Neural crest cell (in vitro differentiated cells): ENCODE measurements at places on chromosomes 12 and 14.

- no peaks in the 10 kb centered on the region for H3K36me3 ChIP-seq
- H3K27me3 ChIP-seq = no peaks in the 10 kb centered on the region
- no peak for DNase-seq
- no peak overlapping the region for H3K27ac ChIP-seq
Observed at GRCh38 chr12:2384533-2385351, 332.0 kb downstream of the CACNA1C start.

GRCh38 chr14:34857689-34858449, 17.3 kb downstream of the BAZ1A start:
- no peak overlapping the region for H3K4me3 ChIP-seq
- peaks cover 12% of the 10 kb centered on the region for H3K36me3 ChIP-seq
- H3K27ac ChIP-seq = no peak overlapping the region
- no peaks in the 10 kb centered on the region for H3K4me1 ChIP-seq
- no peaks in the 10 kb centered on the region for H3K27me3 ChIP-seq
- no peak for DNase-seq

DNA sequence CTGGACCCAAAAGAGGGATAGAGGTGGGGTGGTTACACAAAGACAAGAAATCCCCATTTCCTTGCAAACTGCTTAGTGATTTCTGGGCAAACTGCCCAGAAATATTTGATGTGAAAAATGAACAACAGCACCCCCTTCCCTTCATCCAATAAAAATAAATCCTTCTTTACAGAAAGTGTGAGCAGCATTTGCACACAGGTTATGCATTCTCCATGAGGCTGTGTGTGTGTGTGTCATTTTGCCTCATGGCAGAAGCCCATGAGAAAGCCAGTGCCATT, 17.2 kb upstream of the NRXN3 start:
- no peak overlapping the region for H3K4me3 ChIP-seq
- no peak for DNase-seq
- H3K27me3 ChIP-seq = peaks cover 50% of the 10 kb centered on the region
- H3K36me3 ChIP-seq = no peaks in the 10 kb centered on the region

- no peak overlapping the region for H3K4me3 ChIP-seq
- no peak for DNase-seq
- no peaks in the 10 kb centered on the region for H3K27me3 ChIP-seq
- peaks cover 53% of the 10 kb centered on the region for H3K4me1 ChIP-seq
- no peak overlapping the region for H3K27ac ChIP-seq
Observed at GRCh38 chr12:2335513-2335912, 282.7 kb downstream of the CACNA1C start.

DNA sequence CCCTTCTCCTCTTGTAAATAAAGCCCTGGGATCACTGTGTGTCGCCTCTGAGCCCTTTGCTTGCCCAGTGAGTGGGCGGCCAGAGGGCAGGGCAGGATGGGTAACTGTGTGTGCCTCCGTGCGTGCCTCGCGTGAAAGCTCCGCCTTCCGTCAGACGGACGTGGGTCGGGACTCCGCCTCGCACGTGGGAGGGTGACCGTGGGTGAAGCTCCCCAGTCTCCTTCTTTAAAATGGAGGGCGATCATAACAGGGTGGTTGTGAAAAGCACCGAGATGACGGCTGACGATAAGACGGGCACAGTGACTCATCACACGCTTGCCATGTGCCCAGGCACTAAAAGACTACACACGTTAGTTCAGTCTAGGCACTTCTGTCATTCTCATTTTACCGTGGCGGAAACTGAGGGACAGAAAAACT, 9.2 kb downstream of the PHB2 start:
- no peak for DNase-seq
- peaks cover 5% of the 10 kb centered on the region for H3K36me3 ChIP-seq
- peaks cover 20% of the 10 kb centered on the region for H3K4me1 ChIP-seq
- H3K27me3 ChIP-seq = no peaks in the 10 kb centered on the region

DNA sequence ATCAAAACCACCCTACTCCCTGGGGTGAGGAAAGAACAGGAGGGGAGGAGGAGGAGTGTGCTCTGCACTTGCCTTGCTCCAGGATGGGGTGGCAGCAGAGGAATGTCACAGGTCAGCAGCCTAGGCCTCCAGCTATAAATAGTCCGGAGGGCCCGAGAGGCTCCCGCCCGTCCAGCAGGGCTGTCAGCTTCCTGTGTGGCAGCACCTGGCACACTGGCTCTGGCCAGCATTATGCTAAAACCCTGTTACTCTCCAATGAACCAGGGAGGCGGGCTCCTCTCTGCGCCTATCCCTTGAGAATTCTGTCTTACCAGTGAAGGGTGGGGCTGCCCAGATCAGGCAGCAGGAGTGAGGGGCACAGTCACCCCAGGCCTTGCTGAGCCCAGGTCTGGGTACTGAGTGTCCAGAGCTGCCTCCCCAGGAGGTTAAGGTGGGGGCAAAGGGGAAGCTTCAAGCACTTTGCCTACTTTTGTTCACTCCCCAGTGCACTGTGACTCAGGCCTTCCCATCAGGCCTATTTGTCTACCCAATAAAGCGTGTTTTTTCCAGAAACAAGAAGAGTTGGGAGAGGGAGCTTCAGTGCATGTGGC, 1.2 kb upstream of the COX14 start:
- no peak for DNase-seq
- peaks cover 30% of the 10 kb centered on the region for H3K4me1 ChIP-seq
- H3K36me3 ChIP-seq = no peaks in the 10 kb centered on the region
- H3K27me3 ChIP-seq = no peaks in the 10 kb centered on the region
- peak overlapping the region; percentile 19 for H3K27ac ChIP-seq

DNA sequence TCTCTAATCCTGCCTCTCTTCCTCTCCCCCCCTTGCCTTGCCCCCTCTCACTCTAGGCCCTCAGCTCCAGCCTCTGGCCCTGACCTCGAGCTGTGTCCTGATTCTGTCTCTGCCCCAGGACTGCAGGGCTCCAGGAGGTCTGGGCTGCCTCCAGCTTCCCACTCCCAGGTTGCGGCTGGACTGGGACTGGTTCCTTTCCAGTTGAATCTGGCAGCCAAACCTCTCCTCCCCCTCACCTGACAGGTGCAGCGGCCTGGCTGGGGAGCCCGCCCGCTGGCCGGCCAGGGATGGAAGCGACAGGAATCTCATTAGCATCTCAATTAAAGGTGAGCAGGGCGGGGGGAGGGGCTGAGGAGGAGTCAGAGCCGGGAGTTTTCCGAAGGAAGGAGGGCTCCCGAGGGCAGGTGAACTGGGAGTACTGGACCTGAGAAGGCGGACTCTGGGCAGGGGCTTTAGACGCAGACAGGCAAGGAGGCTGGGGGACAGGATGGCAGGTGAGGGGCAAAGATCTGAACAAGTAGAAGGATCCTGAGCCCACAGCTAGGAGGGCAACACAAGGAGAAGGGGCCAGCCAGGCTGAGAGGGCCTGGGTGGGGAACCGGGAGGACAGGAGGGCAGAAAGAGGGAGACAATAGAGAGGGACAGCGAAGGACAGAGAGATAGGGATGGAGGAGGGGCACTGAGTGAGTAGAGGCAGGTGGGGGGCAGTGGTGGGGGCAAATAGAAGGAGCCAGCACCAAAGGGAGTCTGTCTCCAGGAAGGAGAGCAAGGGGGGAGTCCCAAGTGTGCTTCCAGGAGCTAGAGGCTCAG, at the start of gene SCNN1A:
TSS of gene SCNN1A (minus strand) at position 295 of the 810 bp plus-strand sequence. CDS start 780 bp downstream, outside the sequence.
- DNase-seq = no peak
- H3K4me1 ChIP-seq = peaks cover 39% of the 10 kb centered on the region
- no peak within 1 kb of the TSS for H3K4me3 ChIP-seq
- H3K27ac ChIP-seq = peak within 1 kb of the TSS; percentile 69
- peaks cover 24% of the 10 kb centered on the region for H3K27me3 ChIP-seq

- no peak for DNase-seq
Observed at GRCh38 chr14:94461526-94462218, 9.1 kb upstream of the SERPINA11 start.

DNA sequence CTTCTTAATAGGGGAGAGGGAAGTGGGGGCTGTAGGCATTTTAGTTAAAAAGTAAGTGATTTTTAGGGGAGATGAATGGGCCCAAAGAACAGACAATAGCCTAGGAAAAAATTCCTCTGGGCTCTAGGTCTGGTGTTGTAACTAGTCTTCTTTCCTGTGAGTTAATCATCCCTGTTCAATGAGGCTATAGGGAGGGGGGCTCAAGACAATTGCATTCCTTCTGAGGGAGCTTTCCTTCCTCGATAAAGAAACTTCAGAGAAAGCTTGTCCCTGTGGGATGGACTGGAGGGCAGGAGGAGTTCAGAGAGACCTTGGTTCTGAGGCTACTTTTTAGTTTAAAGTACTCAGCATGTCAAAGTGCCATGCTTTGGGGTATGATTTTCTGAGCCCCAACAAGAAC, 127.2 kb downstream of the BBS10 start:
- H3K27ac ChIP-seq = no peak overlapping the region
- no peak overlapping the region for H3K4me3 ChIP-seq
- no peaks in the 10 kb centered on the region for H3K36me3 ChIP-seq

- H3K36me3 ChIP-seq = no peaks in the 10 kb centered on the region
- no peak overlapping the region for H3K27ac ChIP-seq
- no peaks in the 10 kb centered on the region for H3K27me3 ChIP-seq
- H3K4me1 ChIP-seq = peaks cover 7% of the 10 kb centered on the region
- H3K4me3 ChIP-seq = no peak overlapping the region
Observed at GRCh38 chr14:92549859-92550230, 36.3 kb downstream of the RIN3 start.

DNA sequence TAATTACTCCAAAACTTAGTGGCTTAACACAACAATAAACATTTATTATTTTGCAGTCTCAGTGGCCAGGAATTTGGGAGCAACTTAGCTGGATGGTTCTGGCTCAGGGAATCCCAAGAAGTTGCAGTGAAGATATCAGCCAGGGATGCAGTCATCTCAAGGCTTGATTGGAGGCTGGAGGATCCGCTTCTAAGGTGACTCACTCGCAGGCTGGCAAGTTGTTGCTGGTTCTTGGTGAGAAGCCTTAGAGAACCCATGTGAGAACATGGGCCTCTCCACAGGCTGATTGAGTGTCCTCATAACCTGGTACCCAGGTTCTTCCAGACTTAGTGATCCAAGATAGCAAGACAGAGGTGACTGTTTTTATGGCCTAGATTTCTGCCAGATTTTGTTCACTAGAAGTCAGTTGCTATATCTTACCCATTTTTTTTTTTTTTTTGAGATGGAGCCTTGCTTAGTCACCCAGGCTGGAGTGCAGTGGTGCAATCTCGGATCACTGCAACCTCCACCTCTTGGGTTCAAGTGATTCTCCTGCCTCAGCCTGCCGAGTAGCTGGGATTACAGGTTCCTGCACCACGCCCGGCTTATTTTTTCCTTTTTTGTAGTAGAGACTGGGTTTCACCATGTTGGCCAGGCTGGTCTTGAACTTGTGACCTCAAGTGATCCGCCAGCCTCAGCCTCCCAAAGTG, 32.5 kb downstream of the BRMS1L start:
- H3K4me1 ChIP-seq = peaks cover 20% of the 10 kb centered on the region
- H3K36me3 ChIP-seq = peaks cover 16% of the 10 kb centered on the region
- no peak overlapping the region for H3K27ac ChIP-seq
- no peak overlapping the region for H3K4me3 ChIP-seq
- no peaks in the 10 kb centered on the region for H3K27me3 ChIP-seq

DNA sequence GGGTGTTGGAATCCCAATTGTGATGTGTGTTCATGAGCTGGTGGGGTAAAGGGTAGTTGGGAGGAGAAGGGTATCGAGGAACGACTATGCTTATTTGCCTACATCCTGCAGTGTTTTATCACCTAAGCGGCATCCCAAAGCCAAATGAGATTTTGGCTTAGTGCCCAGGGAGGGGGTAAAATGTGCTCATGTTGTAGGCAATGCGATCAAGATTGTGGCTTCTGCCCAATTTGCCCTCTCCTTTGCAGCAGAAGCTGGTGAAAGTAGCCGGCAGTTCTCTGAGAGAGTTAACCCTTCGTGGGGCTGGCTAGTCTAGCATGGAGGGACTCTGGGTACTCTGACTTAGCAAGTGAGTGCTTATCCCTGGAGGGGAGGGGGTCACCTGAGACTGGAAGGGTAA, 753 bp downstream of the RPH3A start:
- peaks cover 61% of the 10 kb centered on the region for H3K27me3 ChIP-seq
- DNase-seq = no peak
- H3K36me3 ChIP-seq = no peaks in the 10 kb centered on the region
- no peak overlapping the region for H3K4me3 ChIP-seq
- H3K4me1 ChIP-seq = peaks cover 8% of the 10 kb centered on the region
- H3K27ac ChIP-seq = no peak overlapping the region

- no peaks in the 10 kb centered on the region for H3K27me3 ChIP-seq
- H3K27ac ChIP-seq = no peak overlapping the region
- no peak overlapping the region for H3K4me3 ChIP-seq
- H3K4me1 ChIP-seq = peaks cover 22% of the 10 kb centered on the region
- no peak for DNase-seq
Observed at GRCh38 chr12:51359851-51360250, 13.4 kb upstream of the CELA1 start.

DNA sequence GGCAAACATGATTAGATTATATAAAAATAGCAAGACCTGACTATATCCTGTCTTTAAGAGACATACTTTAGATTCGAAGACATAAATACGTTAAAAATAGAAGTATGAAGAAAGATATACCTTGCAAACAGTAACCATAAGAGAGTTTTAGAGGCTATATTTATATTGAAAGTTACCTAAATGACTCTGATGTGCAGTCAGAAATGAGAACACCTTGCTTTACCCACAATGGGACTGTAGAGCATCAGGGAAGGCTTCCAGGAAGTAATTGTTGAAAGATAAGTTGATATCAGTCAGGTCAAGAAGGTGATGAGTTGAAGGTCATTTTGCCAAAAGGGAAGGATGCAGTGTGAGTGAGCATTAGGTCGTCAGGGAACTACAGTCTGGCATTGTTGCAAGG, 110.2 kb downstream of the NEDD1 start:
- peaks cover 10% of the 10 kb centered on the region for H3K36me3 ChIP-seq
- no peak overlapping the region for H3K4me3 ChIP-seq
- H3K27ac ChIP-seq = no peak overlapping the region
- H3K4me1 ChIP-seq = no peaks in the 10 kb centered on the region

DNA sequence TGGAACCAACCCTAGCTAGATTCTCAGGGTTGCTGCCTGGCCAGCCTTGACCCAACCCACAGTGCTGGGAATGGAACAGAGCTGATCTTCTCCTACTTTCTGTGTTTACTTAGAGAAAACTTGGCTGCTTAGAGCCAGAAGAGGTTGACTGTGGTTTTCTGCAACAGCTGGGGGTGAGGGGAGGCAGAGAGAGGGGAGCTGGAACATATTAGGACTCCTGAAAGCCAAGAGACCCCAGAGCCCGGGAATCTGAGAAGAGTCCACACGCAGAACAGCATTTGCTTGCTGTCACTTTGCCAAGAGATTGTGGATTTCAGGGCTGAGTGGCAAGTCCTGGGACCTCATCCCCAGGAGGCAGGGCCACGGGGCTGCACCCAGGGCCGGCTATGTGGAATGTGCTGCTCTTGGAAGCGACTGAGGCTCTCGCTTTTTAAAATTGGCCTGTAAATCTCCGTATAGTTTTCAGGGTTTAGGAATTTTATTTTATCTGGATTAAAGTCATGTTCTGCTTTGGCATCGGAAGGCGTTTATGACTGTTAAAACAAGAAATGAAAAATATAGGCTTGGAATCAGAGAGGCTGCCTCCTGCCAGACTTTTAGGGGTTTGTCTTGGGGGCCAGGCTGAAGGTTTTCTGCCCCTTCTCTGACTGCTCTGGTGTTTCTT, 22.3 kb upstream of the MED13L start:
- H3K27ac ChIP-seq = no peak overlapping the region
- no peak overlapping the region for H3K4me3 ChIP-seq
- H3K4me1 ChIP-seq = peaks cover 65% of the 10 kb centered on the region
- peaks cover 5% of the 10 kb centered on the region for H3K27me3 ChIP-seq
- no peak for DNase-seq
- H3K36me3 ChIP-seq = peaks cover 4% of the 10 kb centered on the region

- H3K36me3 ChIP-seq = peaks cover 2% of the 10 kb centered on the region
- H3K4me3 ChIP-seq = no peak overlapping the region
- no peaks in the 10 kb centered on the region for H3K27me3 ChIP-seq
- peaks cover 6% of the 10 kb centered on the region for H3K4me1 ChIP-seq
- DNase-seq = no peak
Observed at GRCh38 chr12:91732086-91732485, 413.6 kb downstream of the BTG1 start.
